ENCODE measurements at places on chromosomes 1 and 21.

DNA sequence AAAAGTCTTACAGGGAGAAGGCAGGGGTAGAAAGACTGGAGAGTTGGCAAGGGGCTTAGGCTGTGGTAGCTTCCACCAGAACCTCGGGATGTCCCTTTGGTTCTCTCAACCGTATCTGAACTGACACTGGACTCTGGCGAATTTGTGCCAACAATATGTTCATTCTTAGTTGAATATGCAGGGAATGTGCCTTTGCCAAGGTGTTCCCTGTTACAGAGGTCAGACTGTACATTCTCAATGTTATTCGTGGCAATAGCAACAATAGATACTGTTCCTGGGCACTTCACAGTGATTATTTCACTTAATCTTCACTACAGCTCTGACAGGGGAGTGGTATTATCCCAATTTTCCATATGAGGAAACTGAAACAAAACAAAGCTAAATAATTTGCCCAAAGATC is 51.5 kb upstream of the RAB3GAP2 start:
- no peak for DNase-seq

DNA sequence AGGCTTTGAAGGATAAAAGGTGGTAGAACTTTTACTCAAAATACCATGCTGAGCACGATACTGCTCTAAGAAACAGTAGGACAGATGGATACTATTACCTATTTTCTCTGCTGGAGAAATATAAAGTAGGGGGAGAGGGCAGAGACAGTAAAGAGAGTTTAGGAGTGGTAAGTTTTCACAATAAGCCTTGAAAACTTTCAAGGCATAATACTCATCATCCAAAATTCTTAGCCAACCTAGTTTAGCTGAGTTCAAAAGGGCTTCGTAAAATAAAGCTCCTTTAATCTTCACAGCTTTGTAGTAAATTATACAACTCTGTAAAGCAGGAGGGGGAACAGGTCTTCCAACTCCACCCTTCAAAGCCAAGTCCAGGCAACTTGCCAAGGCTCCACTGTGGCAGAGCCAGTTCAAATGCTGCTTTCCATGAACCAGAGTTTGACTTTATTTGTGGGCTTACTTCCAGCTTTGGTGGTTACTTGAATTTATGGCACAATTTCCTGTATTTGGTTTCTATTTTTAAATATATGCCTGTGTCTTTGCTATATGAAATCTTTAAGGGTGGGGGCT is 15.5 kb downstream of the TEX38 start:
- DNase-seq = no peak

DNA sequence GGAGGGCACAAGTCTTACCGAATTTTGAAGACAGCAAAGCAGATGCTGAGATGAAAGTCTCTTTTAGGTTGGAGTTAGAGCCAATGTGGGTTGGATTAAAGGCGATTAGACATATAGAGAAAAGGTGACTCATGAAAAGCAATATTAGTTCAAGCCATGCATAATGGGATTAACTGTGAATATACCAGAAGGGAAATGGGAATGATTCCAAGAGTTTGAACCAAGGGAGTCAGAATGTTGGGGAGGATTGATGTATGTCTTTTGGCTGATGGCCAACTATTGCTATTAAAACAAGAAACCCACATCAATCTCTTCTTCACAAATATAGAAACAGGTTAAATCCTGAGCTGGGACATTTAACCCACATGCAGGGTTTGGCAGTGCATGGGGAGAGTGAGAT is 1.2 kb downstream of the HMGCS2 start:
- no peak for DNase-seq

DNA sequence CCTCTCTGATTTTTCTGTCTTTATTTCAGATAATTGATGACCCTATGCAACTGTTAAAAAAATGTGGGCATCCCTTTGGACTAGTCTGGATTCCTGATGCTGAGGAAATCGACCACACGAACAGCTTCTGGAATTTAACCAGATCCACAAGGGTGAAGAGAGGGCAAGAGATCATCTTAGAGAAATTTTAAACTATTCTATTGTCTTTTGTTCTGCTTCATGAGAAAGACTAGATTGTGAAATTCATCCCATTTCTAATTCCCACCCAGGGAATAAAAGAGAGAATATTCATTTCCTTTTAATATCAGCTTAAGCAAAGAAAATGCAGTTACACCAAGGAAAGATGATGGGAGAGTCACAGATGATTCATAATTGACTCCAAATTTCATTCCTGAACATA is 71.8 kb downstream of the DUSP10 start:
- peak; percentile 17 for DNase-seq

- peak; percentile 73 for DNase-seq
Measured at GRCh38 chr1:230167419-230167852, 100.4 kb downstream of the GALNT2 start.

GRCh38 chr1:93042187-93043056 is 36.7 kb upstream of the MTF2 start:
- no peak for DNase-seq

DNA sequence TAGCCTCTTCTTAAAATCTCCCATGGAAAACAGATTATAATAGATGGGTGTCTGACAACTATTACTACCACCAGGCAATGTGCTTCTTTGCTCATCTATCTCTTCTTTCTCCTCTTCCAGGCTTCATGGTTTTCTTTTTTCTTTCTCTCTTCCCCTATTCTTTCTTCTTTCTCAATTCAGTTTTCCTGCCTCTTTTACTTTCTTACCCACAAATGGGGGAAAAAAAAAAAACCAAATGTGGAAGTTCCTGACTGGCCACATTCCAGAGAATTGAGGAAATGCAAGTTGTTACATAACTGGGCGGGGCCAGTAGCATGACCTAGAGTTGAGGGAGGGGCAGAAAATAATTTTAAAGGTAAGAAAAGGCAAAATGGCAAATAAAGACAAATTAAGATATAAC is 10.9 kb upstream of the SMG7 start:
- DNase-seq = peak; percentile 43

- DNase-seq = peak; percentile 97
Measured at GRCh38 chr1:153608742-153609584, 4.0 kb downstream of the S100A16 start.

GRCh38 chr1:47776667-47777131 is 220.5 kb downstream of the TRABD2B start:
- no peak for DNase-seq

GRCh38 chr1:183355797-183356196 is 62.4 kb downstream of the NMNAT2 start:
- DNase-seq = no peak

DNA sequence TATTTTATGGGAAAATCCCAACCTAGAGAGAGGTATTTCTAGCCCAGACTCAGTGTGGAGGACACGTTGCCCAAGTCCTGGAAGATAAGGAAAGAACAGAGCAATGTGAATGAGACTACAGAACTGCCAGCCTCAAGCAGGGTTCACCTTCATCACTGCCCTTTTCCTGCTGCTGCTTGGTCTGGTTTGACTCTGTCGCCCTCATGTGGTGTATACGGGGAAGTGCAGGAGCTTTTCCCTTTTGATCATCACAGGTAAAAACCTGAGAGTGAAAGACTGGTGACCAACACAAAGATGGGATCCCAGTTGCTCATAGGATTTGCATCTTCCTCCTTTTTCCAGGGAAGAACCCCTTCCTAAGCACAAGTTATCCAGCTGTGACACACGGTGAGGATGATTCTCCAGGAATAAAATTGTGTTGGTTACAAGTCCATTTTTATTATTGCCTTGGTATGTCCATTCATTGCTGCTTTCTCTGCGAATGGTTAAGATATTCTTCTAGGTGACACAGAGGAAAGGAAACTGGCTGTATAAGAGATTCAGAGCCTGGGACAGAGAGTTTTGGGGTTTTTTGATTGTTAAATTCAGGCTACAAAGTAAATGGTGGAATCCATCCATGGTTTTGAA is 89.5 kb upstream of the CD53 start:
- peak; percentile 70 for DNase-seq

- no peak for DNase-seq
Measured at GRCh38 chr1:905811-906599, 17.7 kb upstream of the SAMD11 start.

GRCh38 chr1:187938092-187938491 is 1109.3 kb downstream of the PLA2G4A start:
- no peak for DNase-seq

GRCh38 chr1:90798344-90798743 is 81.2 kb upstream of the BARHL2 start:
- no peak for DNase-seq

DNA sequence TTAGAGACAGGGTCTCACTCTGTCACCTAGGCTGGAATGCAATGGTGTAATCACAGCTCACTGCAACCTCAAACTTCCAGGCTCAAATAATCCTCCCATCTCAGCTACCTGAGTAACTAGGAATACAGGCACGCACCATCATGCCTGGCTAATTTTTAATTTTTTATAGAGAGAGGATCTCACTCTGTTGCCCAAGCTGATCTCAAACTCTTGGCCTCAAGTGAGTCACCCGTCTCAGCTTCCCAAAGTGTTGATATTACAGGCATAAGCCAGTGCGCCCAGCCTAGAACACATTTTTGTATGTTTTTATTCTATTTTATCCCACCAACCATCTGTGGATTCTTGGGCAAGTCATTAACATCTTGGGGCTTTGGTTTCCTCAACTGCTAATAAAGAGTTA is 100.5 kb downstream of the AK5 start:
- DNase-seq = peak; percentile 95

DNA sequence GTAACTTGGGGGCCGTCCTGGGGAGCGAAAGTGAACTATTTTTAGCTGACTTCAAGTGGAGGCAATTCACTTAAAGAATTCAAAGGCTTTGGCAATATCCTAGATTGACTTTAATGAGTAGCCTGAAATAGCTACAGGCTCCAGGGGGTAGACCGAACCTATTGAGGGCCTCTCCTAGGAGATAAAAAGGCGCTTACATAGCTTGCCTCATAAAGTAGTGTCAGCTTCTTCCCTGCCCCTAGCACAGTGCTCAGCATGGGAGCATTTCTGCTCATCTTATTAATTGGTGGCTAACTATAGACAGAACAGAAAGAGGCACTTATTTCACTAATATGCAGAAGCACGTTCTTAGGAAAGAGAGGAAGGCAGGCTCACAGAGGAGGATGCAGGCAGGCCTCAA is 12.3 kb upstream of the CTNNBIP1 start:
- no peak for DNase-seq

DNA sequence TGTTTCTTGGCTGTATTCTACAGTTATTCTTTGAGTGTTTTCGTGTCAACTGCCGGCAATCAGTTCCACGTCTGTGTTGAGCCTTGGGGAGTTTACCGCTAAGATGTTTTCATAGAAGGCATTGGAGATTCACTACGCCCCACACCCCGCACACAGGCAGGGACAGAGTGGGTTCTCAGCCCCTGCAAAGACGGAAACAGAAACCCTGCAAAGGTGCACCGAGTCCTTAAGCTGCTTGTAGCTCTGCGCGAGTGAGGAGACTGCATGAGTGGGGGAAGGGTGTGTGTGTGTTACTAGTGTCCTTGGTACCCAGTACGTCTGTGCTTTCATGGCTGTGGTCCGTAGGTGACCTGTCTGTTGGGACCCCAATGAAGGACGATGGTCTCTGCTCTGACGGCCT is 1.9 kb downstream of the LHX4 start:
- DNase-seq = no peak

DNA sequence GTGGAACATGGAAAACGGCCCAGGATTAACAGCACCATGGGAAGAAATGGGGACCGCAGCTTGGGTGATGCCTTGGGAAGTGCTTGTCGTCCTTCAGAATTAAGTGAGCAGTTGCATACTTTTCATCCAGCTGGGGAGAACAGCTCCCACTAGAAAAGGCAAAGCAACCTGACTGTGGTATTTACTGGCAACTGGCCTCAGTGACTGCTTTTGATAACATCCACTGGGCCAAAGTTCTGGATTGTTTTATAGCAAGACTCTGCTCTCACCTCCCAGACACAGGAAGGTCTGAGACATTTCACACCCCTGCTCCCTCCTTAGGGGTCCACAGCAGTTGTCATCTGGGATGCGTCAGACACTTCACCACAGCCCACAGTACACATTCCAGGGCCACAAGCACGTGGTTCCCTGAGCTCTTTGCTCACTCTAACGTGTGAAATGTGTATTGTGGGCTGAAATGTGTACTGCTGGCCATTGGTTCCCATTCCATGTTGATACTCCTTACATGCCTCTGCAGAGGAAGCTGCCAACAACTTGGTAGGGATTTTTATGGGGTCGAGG is 6.6 kb downstream of the PAPPA2 start:
- DNase-seq = peak; percentile 18

- no peak for DNase-seq
Measured at GRCh38 chr1:148352470-148353053, 130.5 kb downstream of the PPIAL4G start.

- peak; percentile 67 for DNase-seq
Measured at GRCh38 chr21:41481191-41481590, 26.8 kb downstream of the TMPRSS2 start.

DNA sequence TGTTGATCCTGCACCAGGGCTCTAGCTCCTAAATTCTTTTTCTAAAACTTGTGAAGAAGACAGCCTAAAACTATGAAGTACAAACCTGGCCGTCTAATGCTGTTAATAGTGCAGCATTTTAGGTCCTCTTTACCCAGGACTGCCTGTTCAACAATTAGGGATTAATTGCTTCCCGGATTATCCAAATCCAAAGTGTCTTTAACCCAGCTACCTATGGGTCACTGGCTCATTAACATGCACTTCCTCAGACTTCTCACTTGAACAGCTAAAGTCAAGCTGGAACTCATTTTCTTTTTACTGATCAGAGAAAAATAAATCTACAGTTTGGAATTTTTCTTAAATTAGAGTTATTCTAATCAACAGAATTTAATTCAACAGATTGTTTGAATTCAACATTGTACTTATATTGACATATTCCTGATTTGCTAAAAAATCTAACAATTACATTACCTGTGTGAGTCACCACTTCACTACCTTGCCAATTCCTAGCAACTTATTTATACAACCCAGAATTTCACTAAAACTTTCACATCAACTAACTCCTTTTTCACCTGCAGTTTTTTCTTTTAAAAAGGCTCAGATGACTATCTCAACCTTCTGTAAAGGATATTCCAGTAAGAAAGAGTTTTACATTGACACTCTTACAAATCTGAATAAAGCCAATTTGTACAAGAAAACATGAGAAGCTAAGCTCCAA is 3.3 kb downstream of the HNRNPU start:
- no peak for DNase-seq

GRCh38 chr1:216913976-216914375 is 190.7 kb upstream of the ESRRG start:
- DNase-seq = no peak

DNA sequence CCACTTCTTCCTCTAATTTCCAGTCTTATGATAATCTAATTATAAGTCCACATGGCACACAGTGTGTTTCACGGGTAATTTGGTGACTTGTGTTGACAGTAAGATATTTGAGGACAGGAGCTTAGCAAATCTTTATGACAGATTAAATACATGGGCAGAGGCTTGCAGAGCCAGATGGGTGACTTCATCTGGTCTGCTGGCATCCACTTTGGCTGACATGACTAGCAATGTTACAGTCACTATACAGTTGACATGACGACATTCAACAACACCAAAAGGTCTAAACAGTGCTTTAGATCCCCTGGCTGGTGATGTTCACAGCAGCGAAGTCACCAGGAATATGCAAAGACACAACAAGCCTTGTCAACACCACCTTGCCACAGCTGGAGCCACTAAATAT is 147.2 kb downstream of the ETS2 start:
- DNase-seq = no peak
